Fibroblast of skin of back (primary cell): ENCODE measurements at places on chromosomes 3 and 15.

DNA sequence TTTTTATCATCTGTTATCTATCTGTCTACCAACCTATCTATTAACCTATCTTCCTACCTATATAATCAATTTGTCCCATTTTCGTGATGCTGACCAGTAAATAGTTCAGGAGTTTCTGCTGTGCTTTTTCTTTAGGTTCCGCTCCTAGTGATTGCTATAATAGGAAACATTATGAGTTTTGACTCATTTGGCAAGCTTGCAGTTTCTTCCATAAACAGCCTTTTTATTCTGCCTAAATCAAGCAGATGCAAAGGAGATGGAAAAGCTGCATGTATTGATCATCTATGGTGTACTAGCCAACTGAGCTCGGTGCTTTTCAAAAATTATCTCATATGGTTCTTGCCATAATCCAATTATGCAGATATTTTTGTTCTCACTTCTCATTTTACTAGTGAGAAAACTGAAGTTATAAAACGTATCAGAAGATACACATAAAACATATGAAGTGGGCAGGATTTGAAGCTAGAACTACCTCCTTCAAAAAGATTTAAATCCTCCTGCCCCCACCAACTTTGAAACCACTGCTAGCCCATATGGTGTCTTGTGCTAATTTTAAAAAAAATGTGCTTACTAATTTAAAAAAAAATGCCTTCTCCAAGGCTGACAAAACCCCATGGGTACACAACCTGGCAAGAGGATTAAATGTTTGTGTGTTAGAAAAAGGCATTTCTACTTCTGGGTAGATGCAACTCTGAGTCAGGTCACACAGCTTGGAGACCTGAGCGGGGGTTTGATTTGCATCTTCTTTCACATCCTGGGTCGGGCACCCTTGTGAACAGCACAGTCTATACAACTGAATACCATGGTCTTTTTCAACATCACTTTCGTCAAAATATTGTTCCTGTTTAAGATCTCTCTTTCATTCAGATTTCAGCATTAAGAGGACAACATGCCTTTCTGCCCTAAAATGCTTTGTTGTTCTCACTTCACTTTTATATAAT is 267.0 kb downstream of the CHL1 start:
- DNase-seq, result no peak

GRCh38 chr3:45626096-45626887 is 31.7 kb downstream of the LIMD1 start:
- no peak for DNase-seq

DNA sequence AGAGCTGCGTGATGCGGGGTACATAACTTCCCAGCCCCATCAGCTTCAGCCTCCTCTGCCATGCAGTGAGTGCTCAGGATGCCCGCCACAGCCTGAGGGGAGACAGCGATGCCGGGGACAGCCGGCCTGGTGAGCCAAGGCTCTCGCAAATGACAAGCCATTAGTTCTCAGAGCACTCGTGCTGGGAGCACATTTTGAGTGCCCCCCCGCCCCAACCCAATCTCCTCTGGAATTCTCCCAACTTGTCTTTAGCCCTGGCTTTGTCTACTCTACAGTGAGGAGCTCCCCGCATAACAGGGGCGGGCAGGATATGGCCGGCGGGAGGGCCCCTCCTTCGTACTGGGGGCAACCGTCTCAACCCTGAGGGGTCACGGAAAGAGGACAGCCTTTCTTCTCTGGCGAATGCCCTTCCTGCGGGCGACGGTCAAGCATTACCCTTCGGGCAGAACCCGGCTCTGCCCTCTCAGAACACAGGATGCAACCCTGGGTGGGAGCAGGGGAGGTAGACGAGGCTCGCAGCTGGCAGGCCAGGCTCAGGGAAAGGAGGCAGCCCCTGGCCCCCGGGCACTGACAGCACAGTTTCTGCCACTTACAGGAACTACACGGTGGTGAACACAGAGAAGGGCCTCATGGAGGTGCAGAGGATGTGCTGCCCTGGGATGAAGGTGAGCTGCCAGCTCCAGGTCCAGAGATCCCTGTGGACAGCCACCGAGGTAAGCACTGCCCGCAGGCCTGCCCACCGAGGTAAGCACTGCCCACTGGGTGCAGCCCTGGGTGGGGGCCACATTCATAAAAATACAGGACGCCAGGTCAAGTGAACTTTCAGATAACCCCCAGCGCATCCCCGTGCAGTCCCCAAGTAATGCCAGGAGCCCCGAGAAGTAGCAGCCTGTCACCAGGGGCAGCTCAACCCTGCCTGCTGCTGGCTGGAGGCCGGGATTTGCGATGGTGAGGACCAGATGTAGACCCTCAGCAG is 141.7 kb downstream of the LRRK1 start:
- no peak for DNase-seq

- DNase-seq, result no peak
Measured at GRCh38 chr3:41581700-41582099, 380.2 kb downstream of the ULK4 start.
